ENCODE measurements at places on chromosomes 5 and 9.

DNA sequence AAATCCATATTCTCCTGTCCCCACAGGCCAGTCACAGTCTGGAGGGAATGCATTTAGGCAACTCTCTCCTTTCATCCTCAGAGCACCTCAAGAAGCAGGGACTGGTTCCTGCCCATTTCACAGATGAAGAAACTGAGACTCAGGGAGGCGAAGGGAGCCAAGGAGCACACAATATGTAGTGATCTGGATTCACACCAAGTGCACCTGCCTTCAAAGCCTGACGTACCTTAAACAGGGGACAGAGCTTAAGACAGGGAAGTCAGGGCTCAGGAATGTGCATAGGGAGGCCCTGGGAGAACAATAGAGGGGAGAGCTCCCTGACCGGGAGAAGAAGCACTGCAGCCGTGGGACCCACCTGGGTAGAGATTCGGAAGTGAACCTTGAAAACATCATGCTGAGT is 83.0 kb downstream of the GABBR2 start:
- no peak for DNase-seq

DNA sequence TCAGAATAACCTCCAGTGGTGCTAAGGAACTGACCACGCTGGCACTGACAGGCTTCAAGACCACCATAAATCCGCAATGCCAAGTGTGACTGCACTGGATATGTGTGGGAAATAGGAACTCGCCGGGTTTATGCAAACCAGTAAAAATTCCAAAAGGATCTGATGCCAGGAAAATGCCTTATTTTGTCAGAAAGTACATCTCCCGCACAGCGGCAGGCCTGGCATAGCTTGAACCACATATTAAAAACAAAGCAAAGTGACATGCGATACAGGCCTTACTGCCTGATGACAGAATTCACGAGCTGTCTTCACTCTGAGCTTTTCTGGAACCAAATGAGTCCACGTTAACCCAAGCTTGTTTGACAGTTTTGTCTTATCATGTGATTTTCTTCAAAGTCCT is 139.6 kb downstream of the GLIS3 start:
- DNase-seq = no peak

DNA sequence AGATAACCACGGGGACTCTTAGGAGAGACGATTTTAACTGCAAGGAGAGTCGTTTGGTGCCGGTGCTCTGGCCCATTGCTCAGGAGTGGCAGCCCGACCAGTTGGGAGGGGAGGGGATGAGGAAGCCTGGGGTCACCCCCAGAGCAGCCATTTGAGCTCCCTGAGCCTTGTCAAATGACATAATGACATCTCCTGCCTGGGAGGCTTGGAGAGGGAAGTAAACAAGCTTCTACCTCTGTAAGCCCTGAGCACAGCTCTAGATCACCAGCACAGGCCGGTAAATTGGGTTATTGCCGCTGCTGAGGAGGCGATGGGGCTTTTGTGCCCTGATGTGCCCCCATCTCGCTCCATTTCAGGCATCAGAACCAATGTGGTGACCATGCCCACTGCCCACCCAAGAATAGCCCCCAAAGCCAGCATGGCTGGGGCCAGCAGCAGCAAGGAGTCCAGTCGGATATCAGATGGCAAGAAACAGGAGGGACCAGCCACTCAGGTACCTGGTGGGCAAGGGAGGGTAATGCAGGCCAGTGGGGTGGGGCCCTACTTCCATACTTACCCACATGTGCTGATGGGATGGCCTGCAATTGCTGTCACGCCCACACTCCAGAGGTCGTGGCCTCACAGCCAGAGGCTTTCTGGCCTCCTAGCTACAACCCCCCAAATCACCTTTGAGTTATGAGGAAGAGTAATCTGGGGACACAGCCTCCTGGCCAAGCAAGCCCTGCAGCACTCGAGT is 23.0 kb downstream of the CD74 start:
- DNase-seq = no peak

DNA sequence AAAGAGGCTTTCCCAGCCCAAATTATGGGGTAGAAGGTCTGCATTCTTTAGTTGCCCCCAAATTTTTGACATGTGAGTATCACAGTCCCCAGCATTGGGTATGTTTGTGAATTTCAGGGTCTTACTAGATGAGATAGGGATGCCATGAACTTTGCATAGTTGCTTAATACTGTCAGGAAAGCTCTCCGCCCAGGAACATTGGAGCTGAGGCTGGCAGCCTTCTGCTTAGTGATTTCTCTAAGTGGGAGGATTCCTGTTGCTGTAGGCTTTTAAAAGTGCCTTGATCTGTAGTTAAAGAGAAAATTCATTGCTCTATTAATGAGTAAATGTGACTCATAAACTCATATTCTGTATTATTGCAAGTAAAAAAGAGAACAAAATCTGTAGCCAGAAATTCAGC is 206.9 kb downstream of the CAVIN4 start:
- DNase-seq = no peak

DNA sequence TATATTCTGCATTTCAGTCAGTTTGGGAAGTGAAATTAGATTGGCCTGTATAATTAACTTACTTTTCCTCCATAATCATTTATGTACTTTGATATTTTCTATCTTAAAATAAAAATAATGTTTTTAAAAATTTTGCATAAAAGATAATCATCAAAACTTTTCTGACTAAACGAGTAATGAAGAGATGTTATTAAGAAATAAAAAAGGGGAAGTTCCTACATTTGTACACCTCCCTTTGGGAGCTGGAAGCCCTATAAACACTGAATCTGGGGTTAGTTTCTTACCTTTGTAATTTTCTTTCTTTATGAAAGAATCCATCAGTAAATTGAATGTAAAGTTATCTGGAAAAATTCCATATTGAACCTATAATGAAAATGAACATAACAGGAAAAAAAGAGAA is 86.2 kb downstream of the MRPS27 start:
- no peak for DNase-seq

- no peak for DNase-seq
These were observed 26.5 kb downstream of the OGN start for GRCh38 chr9:92377876-92378275.

- no peak for DNase-seq
These were observed 902.4 kb downstream of the NR2F1-AS1 start for GRCh38 chr5:92678640-92679039.

DNA sequence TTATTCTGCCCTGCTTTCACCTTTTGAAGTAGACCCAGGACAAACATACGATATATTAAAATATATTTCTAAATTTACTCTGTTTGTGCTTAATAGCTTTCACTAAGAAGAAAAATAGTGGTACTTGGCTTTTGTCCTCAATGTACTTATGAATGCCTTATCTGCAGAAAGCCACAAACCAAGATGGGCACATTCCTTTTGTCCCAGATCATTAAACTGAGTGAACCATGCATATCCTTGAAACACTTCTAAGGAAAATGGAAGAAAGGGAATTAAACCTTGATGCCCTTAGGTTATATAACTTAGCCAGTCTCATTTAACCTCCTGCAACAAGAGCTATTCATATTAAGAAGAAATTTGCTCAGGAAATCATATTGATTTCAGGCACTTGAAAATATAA is 553.8 kb upstream of the CDH9 start:
- DNase-seq = no peak

DNA sequence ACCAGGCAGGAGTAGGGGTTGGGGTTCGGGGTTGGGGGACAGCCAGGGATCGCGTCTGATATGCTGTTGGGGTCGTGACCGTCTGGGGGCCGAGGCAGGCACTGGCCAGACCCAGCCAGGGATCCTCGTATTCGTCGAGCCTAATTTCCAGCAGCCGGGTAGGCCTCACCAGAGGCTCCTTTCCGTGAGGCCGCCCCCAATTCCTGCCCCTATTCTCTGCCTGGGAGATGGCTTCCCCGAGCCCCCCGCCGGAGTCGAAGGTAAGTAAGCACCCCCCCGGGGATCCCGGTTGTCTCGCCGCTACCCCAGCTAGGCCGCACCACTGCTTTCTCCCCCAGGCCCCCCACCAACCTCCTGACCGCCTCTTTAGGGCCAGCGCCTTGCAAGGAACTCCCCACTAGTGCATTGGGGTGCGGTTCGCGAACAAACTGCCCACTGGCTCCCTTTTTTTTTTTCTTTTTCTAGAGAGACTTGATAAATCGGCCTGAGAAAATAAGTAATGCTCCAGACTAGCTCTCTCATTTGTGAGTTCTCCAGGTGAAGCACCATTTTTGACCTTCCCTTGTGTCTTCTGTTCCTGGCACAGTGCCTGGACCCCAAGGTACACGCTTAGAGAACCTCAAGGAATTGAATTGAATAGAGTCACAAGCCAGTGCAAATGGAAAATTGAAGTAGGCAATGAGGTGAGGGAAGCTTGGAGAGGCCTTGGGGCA is 435 bp downstream of the ZNF189 start:
- no peak for DNase-seq

GRCh38 chr5:134659456-134659855 is 10.9 kb downstream of the SEC24A start:
- no peak for DNase-seq

DNA sequence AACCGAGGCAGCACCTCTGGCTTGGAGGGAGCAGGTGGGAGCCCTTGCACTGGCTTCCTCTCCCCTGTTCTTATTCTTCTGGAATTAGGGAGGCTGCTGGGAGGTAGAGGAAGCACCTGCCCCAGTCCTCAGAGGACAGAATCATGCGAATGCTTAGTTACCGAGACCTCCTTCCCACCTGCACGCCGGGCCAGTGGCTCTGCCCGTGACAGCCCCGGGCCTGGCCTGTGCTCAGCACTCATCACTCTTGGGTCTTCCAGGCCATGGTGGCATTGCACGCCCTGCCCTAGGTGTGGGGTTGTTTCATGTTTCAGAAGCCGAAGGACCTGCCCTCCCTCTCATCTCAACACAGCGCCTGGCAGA is 45.3 kb upstream of the NKD2 start:
- no peak for DNase-seq

DNA sequence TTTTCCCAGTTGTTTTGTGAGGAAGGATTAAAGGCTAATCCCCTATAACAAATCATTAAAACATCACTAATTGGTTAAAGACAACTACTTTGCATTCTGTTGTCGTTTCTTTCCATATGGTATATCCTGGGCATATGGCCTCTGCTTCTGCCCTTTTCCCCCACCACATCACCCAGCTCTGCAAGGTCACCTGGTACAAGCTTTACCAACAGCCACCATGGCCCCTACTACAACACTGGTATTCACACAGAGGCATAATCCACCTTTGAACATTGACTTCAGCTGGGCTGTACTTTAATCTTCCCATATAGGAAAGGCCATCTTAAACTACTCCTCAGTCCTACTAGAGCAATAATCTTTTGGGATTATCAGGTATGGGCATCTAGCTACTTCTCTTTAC is 866.1 kb downstream of the TLE4 start:
- no peak for DNase-seq

DNA sequence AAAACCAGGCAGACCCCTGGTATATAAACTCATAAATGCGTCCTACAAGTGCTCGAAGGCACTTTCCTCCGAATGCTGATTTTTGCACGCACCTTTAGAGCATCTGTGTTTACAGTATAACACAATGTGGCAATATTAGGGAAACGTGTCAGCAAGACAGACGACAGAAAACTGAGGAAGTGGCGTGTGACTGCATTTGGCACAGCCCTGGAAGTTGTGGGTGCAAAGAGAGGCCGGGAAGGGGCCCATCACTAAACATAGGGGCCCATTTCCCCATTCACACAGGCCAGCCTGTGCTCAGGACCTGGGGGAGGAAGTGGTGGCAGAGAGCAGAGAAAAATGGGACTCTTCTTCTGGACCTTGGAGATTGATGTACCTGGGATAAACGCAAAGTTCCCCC is 48.2 kb downstream of the RASGEF1C start:
- no peak for DNase-seq

- no peak for DNase-seq
These were observed 46.1 kb upstream of the MAMDC2 start for GRCh38 chr9:69997524-69997923.

DNA sequence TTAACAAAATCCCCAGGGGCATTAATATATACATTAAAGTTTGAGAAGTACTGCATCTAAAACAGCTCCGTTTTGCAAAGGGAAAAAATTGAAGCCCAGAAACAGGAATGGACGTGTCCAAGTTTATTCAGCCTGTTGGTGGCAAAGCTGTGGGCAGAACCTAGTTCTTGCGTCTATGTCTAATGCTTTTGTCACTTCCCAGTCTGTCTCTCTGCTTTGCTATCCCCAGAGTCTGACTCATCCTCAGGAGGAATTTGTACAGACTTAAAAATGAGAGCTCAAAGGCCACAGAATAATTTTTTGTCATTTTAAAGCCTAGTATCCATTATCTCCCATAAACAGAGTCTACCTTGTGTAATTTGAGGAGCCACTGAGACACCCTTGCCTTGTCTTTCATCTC is 330.9 kb upstream of the GRIA1 start:
- DNase-seq = no peak

GRCh38 chr9:32524892-32525708 is 896 bp downstream of the RIGI start:
- no peak for DNase-seq

DNA sequence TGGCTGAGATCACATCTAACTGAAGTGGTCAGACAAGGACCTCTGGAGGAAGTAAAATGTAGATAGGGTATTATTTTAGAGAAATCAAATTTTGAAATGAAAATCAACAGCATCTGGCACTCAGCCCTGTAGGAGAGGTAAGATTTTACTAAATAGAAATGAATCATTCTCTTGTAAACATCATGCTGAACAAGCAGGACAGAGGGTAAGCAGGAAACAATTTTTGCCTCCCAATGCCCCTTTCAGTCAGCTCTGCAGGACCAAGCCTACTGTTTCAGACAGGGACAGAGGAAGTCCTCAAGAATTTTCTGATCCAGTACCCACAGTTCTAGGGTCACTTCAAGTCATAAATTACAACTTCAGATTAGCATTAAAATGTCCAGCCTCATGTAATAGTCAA is 190.1 kb downstream of the ESM1 start:
- no peak for DNase-seq

DNA sequence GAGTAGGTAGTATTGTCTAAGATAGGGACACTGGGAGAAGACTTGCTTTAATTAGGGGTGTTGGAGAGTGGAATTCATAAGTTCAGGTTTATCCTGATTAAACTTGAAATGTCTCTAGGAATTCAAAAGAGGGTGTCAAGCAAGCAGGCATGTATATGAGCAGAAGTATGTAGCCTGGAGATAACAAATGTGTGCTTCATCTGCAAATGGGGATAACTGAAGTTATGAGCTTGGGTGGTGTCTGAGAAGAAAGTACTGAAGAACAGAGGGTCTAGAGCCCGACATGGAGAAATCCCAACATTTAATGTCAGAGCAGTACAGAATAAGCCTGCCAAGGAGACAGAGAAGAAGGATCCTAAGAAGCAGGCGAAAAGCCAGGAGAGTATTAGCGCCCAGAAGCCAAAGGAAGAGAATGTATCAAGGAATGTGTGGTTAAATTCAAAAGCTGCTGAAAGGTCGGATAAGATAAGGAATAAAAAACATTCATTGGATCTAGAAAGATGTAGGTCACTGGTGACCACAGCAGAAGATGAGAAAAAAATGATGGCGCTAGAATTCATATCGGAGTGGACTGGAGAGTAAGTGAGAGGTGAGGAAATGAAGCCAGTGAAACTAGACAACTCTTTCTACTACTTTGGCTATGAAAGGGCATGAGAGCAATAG is 401.5 kb upstream of the PIK3R1 start:
- DNase-seq = no peak

- DNase-seq = no peak
These were observed 1.8 kb downstream of the STK10 start for GRCh38 chr5:172186114-172186695.

GRCh38 chr5:43270645-43271044 is 42.6 kb downstream of the HMGCS1 start:
- no peak for DNase-seq
